ENCODE measurements at places on chromosomes 5 and 9.

DNA sequence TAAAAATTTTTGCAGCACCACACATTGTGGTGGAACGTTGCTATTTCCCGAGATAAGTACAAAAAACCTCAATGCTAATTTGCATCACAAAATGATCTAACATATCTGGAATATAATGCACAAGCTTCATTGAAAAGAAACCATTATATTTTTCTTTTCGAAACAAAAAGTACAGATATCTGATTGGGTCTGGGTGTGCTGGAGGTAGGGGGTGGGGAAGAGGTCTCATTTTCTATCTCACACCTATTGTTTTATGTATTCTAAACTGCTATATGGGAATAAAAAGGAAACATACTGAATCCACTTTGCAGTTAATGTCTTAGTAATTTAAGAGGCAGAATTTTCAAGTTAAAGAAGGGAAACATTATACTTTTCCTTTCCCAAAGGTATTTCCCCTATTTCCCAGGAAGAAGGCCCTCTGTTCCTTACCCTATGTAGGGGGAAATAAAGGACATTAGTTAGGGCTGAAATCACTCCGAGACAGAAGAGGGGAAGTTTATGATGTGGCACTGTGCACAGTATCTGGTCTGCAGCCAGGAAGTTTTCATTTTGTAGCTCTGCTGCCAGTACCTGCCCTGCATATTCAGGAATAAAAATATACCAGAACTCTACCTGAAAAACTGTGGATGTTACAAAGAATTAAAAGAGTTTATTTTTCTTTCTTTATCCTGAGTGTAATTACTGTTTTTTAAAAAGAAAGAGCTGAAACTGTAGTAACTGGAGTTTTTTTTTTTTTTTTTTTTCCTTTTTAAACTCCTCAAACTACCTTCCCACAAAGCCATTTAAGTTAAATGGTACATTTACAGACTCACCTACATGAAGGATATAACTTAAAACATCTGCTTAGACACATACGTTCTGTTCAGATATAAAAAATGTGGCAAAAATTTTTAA is 7.4 kb downstream of the MEF2C start:
- no peak for DNase-seq

DNA sequence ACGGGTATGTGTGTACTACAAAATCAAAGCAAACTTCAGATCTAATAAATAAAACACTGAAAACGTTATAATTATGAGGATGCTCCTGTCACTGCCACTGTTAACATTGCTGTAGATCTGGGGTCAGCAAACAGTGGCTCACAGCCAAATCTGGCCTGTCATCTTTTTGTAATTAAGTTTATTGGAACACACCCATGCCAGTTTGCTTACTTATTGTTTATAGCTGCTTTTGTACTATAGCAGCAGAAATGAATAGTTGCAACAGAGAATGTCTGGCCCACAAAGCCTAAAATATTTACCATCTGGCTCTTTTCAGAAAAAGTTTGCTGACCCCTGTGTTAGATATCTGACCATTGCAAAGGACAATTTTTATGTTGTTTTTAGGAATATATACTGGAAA is 32.1 kb downstream of the PRRC1 start:
- DNase-seq, result no peak

DNA sequence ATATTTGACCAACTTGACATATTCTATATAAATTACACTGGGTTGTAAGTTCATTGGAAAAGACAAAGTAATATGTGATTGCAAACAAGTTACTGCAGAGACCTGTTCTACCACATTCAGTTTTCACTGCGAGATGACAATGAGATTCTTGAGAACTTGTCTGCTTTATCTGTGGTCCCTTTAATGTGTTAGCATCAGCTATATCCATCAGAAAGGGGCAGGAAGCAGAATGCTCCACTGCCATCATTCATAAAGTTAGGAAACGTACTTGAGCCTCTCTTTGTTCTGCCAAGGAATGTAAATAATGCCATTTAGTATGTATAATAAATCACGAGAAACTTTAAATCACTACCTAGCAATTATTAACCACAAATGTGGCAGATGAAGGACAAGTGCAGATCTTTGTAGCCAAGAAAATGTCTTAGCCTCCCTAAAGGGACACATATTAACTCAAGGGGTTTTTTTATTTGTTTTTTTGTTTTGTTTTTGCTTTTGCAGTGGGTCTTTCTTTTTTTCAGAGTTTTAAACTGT is 59.4 kb downstream of the GIN1 start:
- DNase-seq, result no peak

DNA sequence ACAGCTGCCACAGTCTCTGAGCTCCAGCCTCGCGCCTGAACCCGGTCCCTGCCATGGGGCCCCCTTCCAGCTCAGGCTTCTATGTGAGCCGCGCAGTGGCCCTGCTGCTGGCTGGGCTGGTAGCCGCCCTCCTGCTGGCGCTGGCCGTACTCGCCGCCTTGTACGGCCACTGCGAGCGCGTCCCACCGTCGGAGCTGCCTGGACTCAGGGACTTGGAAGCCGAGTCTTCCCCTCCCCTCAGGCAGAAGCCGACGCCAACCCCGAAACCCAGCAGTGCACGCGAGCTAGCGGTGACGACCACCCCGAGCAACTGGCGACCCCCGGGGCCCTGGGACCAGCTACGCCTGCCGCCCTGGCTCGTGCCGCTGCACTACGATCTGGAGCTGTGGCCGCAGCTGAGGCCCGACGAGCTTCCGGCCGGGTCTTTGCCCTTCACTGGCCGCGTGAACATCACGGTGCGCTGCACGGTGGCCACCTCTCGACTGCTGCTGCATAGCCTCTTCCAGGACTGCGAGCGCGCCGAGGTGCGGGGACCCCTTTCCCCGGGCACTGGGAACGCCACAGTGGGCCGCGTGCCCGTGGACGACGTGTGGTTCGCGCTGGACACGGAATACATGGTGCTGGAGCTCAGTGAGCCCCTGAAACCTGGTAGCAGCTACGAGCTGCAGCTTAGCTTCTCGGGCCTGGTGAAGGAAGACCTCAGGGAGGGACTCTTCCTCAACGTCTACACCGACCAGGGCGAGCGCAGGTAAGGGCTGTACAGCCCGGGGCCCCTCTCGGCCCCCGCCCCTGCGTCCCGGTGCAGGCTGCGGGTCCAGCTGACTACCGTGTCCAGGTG is 509 bp downstream of the LVRN start:
- no peak for DNase-seq

DNA sequence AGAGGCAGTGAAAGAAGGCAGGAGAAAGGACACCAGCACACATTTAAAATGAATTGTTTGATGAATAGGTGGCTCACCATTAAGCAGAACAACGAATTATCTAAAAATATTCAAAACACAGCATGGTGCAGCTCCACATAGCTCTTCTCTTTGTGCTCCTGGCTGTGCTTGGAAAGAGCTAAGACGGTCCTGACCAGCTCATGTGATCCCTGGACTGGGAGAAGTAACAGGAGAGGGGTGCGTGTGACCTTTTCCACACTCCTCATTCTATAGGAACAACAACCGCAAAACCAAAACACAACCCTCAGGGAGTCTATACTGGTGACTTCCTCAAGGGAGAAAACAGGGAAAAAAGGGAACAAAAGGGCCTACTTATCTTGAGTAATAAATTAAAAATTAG is 140.5 kb downstream of the DIRAS2 start:
- DNase-seq, result no peak

- DNase-seq, result no peak
Observed at GRCh38 chr5:77761606-77762005, 14.5 kb downstream of the TBCA start.

DNA sequence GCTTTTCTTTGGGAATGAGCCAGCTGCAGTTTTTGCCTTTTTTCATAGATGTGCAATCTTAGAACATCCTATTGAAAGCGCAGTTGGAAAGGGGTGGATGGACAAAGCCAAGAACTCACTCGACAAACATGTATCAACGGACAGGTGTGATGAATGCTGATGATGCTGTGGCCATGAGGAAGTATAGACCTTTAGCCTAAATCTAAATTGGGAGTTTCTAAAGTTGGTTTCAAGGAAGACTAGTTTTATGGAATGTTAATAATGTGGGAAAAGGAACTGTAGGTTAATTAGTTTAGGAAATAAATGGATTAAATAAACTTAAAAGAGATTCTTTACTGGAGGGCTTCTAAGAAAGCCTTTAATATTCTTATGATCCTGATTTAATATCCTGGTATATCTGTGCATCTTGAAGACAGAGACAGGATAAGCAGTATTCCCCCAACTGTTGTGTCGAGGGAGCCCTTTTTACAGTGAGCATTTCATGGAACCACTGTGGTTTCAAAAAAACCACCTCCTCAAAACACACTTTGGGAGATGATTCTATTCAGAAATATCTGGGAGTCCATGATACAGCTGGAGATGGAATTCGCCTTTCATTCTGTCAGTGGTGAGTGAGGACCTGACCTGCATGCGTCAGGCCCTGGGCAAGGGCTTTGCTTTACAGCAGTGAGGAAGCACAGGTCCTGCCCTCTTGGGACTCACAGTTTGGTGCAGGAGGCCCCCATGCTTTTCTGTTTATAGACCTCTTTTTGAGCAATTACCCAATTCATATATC is 82.6 kb downstream of the AOPEP start:
- no peak for DNase-seq

DNA sequence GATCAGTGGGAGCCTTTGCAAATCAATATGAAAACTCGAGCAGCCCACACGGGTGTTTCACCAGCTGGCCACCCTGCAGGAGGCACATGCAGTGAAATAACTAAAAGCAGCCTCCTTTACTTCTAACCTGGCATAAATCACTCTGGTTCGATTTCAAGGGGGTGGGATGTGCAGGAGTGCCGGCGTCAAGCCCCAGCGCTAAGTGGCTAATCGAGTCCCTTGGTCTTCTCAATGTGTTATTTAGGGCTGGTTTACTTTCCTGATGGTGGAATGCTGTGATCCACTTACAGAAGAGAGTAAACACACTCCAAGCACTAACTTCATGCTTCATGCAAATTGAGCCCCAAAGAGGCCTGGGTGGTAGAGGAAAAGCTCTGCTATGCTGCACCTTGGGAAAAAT is 109.4 kb downstream of the TMEM174 start:
- no peak for DNase-seq

GRCh38 chr9:621201-621855 is 220.2 kb upstream of the DMRT1 start:
- no peak for DNase-seq

- no peak for DNase-seq
Observed at GRCh38 chr9:95368377-95369160, 51.1 kb upstream of the FANCC start.

DNA sequence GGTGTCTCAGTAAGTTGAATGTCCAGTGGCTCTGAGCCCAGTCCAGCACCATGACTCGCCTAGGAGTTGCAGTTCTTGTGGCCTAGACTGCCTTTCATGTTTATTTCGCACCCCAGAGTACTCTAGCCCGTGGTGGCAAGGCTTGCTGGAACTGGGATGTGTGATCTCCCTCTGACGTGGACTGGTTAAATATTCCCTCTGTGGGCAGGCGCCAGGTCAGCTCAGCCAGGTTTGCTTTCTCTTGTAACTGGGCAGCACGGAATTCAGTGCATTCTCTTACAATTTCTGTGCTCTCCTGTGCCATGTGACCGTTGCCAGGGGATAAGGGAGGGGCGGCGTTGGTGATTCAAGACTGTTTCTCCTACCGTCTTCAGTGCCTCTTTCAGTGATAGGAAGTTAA is 270.8 kb downstream of the KDM4C start:
- no peak for DNase-seq

DNA sequence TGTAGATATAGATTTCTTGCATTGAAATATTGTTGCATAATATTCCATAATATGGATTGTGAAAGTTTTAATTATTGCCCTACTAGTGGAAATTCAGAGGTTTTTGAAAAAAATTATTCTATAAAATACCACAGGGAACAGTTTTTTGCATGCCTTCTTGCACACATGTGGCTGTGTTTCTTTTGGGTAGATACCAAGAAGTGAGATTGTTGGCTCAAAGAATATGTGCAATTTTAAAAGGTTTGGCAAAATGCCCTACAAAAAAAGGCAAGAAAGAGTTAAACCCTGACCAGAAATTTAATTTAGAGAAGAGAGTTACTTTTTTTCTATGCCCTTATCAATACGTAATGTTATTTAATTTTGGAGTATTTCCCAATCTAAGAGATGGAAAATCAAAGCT is 270.8 kb upstream of the DAPK1 start:
- no peak for DNase-seq

DNA sequence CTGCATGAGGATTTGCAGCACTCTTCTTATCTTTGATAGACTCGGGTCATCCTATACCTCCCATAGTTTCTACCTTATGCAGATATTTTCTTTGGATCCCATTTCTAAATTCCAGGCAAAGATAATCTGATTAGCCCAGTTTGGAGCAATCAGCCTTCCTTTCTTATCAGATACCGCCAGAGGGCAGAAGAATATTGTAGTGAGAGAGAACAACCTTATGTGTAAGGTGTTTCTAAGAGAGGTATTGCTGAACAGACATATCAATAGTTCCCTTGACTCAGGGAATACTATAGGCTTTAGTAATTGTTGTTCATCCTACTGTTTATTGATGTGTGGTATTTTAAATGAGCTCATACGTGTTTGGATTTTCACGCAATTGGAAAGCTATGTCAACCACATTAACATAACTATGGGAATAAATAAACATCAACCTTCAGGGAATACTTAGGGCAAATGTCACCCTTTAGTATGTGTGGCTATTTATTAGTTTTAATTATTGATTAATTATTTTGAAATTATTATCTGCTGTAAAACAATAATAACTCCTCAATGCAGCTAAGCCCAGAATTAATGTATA is 1435.2 kb upstream of the CDH9 start:
- no peak for DNase-seq

GRCh38 chr5:62376064-62376463 is 27.6 kb downstream of the DIMT1 start:
- no peak for DNase-seq

- peak; percentile 38 for DNase-seq
Observed at GRCh38 chr9:127455324-127455992, 4.1 kb downstream of the LRSAM1 start.

DNA sequence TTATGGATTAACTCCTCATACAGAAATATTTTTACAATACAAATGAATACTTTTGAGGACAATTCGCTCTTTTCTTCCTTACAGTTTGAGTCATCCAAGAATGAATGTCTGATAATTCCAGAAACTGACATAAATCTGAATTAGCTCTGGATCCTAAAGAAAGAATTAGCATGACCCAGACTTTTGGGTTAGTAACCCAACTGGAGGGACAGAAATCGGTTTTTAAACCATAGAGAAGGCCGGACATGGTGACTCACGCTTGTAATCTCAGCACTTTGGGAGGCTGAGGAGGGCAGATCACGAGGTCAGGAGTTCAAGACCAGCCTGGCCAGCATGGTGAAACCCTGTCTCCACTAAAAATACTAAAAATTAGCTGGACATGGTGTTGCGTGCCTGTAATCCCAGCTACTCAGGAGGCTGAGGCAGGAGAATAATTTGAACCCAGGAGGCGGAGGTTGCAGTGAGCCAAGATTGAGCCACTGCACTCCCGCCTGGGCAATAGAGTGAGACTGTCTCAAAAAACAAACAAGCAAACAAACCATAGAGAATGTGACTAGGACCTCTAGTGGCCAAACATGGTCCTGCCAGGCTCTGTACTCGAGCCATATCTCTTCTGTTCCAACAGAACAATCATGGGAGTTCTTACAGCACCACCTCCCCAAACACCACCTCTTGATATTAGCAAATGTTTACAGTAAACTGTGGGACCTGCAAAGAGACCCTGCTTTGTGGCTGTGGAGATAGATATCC is 44.8 kb downstream of the LURAP1L start:
- no peak for DNase-seq

All from stimulated activated CD4-positive, alpha-beta T cell treated with anti-CD3 and anti-CD28 coated beads, Interleukin-12 subunit alpha, Interleukin-12 subunit beta, amount 100 ng/mL, for 4 hours (primary cell).